ENCODE measurements at places on chromosomes 6 and 20.
A peak's percentile ranks its signal among the peaks of the same experiment; 100 is the strongest.

DNA sequence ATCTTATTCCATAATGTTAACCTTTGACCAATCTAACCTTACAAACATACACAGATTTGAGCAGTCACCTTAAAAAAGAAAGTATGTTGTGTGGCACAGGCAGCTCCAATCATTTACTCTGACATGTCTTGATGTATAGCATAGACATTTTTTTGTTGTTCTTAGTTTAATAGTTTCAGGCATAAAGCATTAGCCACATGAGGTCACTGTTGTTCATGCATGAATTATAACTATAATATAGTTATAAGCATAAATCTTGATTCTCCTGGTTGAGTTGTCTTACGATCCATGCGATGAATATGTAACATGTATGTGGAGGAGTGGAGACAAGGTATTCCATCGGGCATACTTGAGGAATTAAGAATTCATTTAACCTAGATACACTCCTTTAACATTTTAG is 26.1 kb upstream of the NKAIN2 start:
- DNase-seq, result peak; percentile 20

- no peak for DNase-seq
Observed at GRCh38 chr20:57434390-57434700, 43.1 kb downstream of the RBM38 start.

DNA sequence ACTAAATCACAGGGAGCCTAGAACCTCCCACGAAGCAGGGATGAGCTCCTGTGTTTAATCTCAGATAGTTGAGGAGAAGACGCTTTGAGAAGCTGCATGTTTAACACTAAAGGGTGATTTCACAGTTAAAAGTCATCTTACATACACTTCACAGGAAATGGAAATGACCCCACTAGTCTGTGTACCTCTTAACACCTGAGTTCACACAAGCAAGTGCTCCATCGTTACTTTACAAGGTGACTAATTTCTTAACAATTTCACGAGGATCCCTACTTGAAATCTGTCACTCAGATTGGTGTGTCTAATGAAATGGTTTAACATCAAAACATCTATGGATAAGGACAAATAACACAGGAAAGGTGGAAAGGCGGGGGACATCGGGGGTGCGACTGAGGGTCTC is 93.8 kb upstream of the RPS6KA2 start:
- DNase-seq, result no peak

- peak; percentile 99 for DNase-seq
Observed at GRCh38 chr20:62623488-62624324, 18.6 kb upstream of the SLCO4A1 start.

GRCh38 chr6:100096341-100096740 is 102.3 kb upstream of the MCHR2 start:
- DNase-seq, result no peak

DNA sequence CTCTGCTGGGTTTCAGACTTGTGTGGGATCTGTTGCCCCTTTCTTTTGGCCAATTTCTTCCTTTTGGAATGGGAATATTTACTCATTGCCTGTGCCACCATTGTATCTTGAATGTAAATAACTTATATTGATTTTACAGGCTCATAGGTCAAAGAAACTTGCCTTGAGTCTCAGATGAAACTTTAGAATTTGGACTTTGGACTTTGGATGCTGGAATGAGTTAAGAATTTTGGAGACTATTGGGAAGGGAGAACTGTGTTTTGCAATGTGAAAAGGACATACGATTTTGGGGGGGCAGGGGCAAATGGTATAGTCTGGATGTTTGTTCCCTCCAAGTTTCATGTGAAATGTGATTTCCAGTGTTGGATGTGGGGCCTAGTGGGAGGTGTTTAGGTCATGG is 62.6 kb upstream of the TNFRSF21 start:
- no peak for DNase-seq

Data from SW480 (cell line).